Activated T-helper 2 cell treated with anti-CD3 and anti-CD28 coated beads, Interferon-gamma antibody, Interleukin-2, Interleukin-4, amounts not matched to agents 10 μg/mL and 5 μg/mL and 100 μg/mL, durations not matched to agents 14 hours and 24 hours and 36 hours (primary cell): ENCODE measurements at places on chromosomes 12 and 14. TPM values are rescaled to one million over a fixed set of nuclear protein-coding genes. Genes with fewer than 3 reads are reported as not detected.

The SMCO3 gene
- not detected in 2 replicates for total RNA-seq

The GALNT9 gene
- not detected in 2 replicates for total RNA-seq

The SPRYD3 gene
- 35.1 and 36.2 TPM in 2 replicates for total RNA-seq

The KRT73 gene
- total RNA-seq: not detected in 2 replicates

The PTCSC3 gene
- not detected in 2 replicates for total RNA-seq

The ADAM21 gene
- total RNA-seq: not detected in 2 replicates

The APOF gene
- total RNA-seq: not detected in 2 replicates

The CLEC1B gene
- not detected in 2 replicates for total RNA-seq

The KRT7 gene
- 4.2 and 4.7 TPM in 2 replicates for total RNA-seq

The IFI27 gene
- 2.1 and 5.2 TPM in 2 replicates for total RNA-seq

The YBX3 gene
- total RNA-seq: 146 and 150 TPM in 2 replicates

The IRAK3 gene
- 0.91 and 1.2 TPM in 2 replicates for total RNA-seq

The CCDC38 gene
- total RNA-seq: 0.07 TPM in 1 of 2 replicates, not detected in the other

The KCNH3 gene
- 2.1 and 2.9 TPM in 2 replicates for total RNA-seq

The CD163L1 gene
- not detected in 2 replicates for total RNA-seq

The C12orf56 gene
- total RNA-seq: 0.30 TPM in 1 of 2 replicates, not detected in the other

The RPGRIP1 gene
- not detected in 2 replicates for total RNA-seq

The PRIMA1 gene
- total RNA-seq: not detected in 2 replicates

The GZMB gene
- 4,664 and 4,741 TPM in 2 replicates for total RNA-seq

The CATSPERB gene
- total RNA-seq: 0.46 and 0.69 TPM in 2 replicates

The PLA2G1B gene
- total RNA-seq: not detected in 2 replicates

The AQP5 gene
- not detected in 2 replicates for total RNA-seq
